ENCODE measurements at places on chromosomes 1 and 21. TPM values are rescaled to one million over a fixed set of nuclear protein-coding genes. Genes with fewer than 3 reads are reported as not detected.
A peak's percentile ranks its signal among the peaks of the same experiment; 100 is the strongest.

- no peak overlapping the region for H3K4me3 ChIP-seq
- H3K27ac ChIP-seq, result no peak overlapping the region
- no peak for DNase-seq
- no peaks in the 10 kb centered on the region for H3K4me1 ChIP-seq
- peaks cover 7% of the 10 kb centered on the region for H3K27me3 ChIP-seq
Measured at GRCh38 chr21:38591218-38591537, 92.9 kb upstream of the ERG start.

GRCh38 chr1:229192853-229193252 lies 78.1 kb upstream of the RAB4A start:
- no peaks in the 10 kb centered on the region for H3K27me3 ChIP-seq
- H3K4me1 ChIP-seq, result no peaks in the 10 kb centered on the region
- H3K36me3 ChIP-seq, result no peaks in the 10 kb centered on the region
- no peak overlapping the region for H3K4me3 ChIP-seq

DNA sequence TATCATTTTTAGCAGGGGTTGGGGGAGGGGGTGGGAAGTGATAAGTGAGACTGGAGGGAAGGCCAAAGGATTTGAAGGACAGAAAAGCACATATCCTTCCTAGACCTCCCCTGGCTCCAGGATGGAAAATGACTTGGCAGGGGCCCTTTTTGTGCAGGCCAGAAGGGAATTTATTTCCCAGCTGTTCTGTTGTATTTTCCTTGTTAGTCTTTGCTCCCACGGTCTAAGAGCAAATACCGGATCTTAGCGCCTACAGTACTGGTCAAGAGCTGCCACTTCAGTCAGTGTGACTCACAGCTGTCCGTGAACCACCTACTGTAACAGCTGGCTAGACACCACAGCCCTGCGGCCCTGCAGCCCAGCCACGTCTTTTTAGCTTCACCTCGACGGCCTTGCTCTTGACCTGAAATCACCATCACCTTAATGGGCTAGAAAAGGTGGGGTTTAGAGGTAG lies 51.0 kb upstream of the ERRFI1 start:
- DNase-seq, result peak; percentile 71
- H3K36me3 ChIP-seq, result no peaks in the 10 kb centered on the region
- H3K27me3 ChIP-seq, result no peaks in the 10 kb centered on the region
- peak overlapping the region; percentile 76 for H3K27ac ChIP-seq
- H3K4me1 ChIP-seq, result peaks cover 42% of the 10 kb centered on the region

The FCGR1A gene
- total RNA-seq, result not detected

The DPH2 gene
- total RNA-seq, result 93.2 TPM

The OLFML2B gene
- total RNA-seq, result 4.6 TPM

The RBM11 gene
- total RNA-seq, result not detected

The PCAT6 gene
- not detected for total RNA-seq

GRCh38 chr1:226092965-226093364 lies 30.4 kb downstream of the H3-3A start:
- no peaks in the 10 kb centered on the region for H3K27me3 ChIP-seq
- H3K4me1 ChIP-seq, result no peaks in the 10 kb centered on the region
- no peak overlapping the region for H3K4me3 ChIP-seq
- no peak overlapping the region for H3K27ac ChIP-seq
- DNase-seq, result no peak
- H3K36me3 ChIP-seq, result no peaks in the 10 kb centered on the region

The STPG1 gene
- total RNA-seq, result not detected

DNA sequence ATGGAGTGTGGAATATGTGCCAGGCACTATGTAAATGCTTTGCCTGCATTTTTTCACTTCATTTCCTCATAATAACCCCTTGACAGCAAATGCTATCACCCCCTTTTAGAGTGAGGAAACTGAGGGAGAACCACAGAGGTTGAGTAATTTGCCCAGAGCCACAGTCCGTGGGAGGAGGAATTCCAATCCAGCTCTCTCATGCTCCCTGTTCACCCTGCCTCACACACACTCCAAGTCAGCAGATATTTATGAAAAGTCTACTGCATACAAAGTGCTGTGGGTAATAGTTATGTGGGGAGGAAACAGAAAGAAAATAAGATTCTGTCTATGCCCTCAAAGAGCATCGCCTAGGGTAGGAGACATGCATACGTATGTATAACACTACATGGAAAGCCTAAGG lies 30.9 kb upstream of the RBM15 start:
- no peaks in the 10 kb centered on the region for H3K36me3 ChIP-seq
- peaks cover 7% of the 10 kb centered on the region for H3K4me1 ChIP-seq
- H3K27me3 ChIP-seq, result no peaks in the 10 kb centered on the region
- H3K27ac ChIP-seq, result no peak overlapping the region
- DNase-seq, result no peak

DNA sequence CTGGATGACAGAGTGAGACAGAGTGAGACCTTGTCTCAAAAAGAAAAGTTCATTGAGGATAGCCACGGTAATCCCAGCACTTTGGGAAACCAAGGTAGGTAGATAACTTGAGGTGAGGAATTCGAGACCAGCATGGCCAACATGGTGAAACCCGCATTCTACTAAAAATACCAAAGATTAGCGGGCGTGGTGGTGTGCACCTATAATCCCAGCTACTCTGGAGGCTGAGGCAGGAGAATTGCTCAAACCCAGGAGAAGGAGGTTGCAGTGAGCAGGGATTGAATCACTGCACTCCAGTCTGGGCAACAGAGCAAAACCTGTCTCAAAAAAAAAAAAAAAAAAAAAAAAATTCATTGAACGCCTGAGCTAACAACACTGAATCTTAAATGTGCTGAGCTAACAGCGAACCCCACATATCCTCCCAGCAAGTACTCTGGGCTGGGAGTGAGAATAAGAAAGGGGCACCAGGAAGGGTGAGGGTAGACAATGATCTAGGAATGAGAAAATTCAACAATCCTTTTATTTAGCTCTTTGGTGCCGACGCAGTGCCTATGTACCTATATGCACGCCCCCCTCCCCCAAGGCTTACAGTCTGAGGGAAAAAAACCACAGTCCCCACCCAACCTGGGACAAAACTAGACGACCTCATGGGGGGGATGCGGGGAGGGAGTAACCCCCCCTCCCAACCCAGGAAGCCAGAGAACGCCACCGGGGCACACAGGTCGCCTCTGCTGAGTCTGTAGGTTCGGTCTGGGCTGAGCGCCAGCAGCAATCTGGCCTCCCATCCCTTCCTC lies 1.4 kb upstream of the CACNA1S start:
- H3K4me3 ChIP-seq, result peak overlapping the region; percentile 75
- H3K27me3 ChIP-seq, result no peaks in the 10 kb centered on the region
- peak overlapping the region; percentile 56 for H3K27ac ChIP-seq
- H3K36me3 ChIP-seq, result no peaks in the 10 kb centered on the region

DNA sequence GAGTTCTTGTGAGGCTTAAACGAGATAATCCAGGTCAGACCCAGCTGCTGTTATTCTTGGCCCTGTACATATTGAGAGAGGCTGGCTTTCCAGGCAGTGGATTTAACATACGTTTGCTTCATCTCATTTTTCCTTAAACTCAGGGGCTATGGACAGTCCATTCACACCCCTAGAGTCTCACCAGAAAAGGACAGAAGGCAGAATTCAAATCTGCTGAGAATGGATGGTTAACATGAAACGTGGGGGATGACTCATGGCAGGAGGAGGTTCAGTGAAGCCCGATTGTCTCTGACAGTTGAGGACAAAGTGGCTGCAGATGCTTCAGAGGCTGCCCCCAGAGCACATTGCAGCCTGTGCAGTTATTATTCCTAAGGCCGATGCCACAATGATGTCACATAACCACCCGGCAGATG lies 39.5 kb downstream of the TGFB2 start:
- H3K4me3 ChIP-seq, result no peak overlapping the region
- H3K27ac ChIP-seq, result no peak overlapping the region
- peaks cover 14% of the 10 kb centered on the region for H3K4me1 ChIP-seq
- no peaks in the 10 kb centered on the region for H3K36me3 ChIP-seq
- no peaks in the 10 kb centered on the region for H3K27me3 ChIP-seq

- no peak overlapping the region for H3K4me3 ChIP-seq
- H3K4me1 ChIP-seq, result peaks cover 36% of the 10 kb centered on the region
- H3K27me3 ChIP-seq, result no peaks in the 10 kb centered on the region
- no peak for DNase-seq
- H3K36me3 ChIP-seq, result no peaks in the 10 kb centered on the region
- H3K27ac ChIP-seq, result no peak overlapping the region
Measured at GRCh38 chr1:54571803-54572541, 23.9 kb downstream of the ACOT11 start.

DNA sequence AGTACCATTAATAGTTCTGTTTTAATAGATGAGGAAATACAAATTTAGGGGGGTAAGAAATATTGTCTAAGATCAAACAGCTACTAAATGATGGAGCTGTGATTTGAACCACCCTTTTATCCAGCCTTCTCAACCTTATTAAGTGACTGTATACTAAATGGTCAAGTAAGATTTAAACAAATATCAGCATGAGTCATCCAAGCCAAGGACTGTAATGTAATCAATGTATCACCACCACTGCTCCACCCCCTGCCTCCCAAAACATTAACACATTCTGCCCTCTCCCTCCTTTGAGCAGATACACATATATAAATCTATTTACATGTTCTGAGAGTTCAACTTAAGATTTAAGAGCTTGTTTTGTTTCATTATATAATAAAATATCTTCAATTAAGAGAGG lies 58.9 kb downstream of the LRRC40 start:
- H3K4me1 ChIP-seq, result no peaks in the 10 kb centered on the region
- H3K27ac ChIP-seq, result no peak overlapping the region
- H3K36me3 ChIP-seq, result peaks cover 50% of the 10 kb centered on the region
- DNase-seq, result peak; percentile 9
- H3K4me3 ChIP-seq, result no peak overlapping the region
- no peaks in the 10 kb centered on the region for H3K27me3 ChIP-seq

DNA sequence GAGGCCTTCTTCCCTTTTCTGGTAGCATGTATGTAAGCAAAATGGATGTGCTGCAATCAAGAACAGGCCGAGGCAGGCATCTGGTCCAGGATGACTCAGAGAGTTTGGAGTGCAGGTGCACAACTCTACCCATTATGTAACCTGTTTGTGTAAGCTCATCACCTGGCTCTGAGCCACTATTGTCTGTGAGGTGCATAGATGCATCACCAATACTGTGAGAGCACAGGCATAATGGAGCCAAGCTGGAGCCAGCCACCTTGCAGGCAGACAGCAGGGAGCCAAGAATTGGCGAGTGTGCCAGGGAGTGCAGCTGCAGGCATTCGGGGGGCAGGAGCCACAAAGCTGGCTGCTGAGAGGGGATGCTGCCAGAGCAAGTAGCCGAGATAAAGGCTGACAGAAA lies 549.9 kb upstream of the RGS18 start:
- H3K27ac ChIP-seq, result no peak overlapping the region
- DNase-seq, result no peak
- H3K4me3 ChIP-seq, result no peak overlapping the region
- H3K4me1 ChIP-seq, result no peaks in the 10 kb centered on the region
- no peaks in the 10 kb centered on the region for H3K36me3 ChIP-seq

- H3K4me1 ChIP-seq, result peaks cover 4% of the 10 kb centered on the region
- H3K27me3 ChIP-seq, result no peaks in the 10 kb centered on the region
- no peak overlapping the region for H3K27ac ChIP-seq
- H3K4me3 ChIP-seq, result no peak overlapping the region
- H3K36me3 ChIP-seq, result no peaks in the 10 kb centered on the region
Measured at GRCh38 chr1:234633246-234634003, 23.4 kb upstream of the IRF2BP2 start.

- DNase-seq, result peak; percentile 21
- no peak overlapping the region for H3K27ac ChIP-seq
- no peak overlapping the region for H3K4me3 ChIP-seq
- H3K4me1 ChIP-seq, result peaks cover 9% of the 10 kb centered on the region
Measured at GRCh38 chr1:228076796-228077430, 5.6 kb upstream of the ARF1 start.

- H3K36me3 ChIP-seq, result no peaks in the 10 kb centered on the region
- no peak overlapping the region for H3K4me3 ChIP-seq
- no peak for DNase-seq
- no peak overlapping the region for H3K27ac ChIP-seq
Measured at GRCh38 chr21:44708213-44708865, 3.0 kb downstream of the TSPEAR start.

GRCh38 chr1:194447636-194448035 lies 1261.2 kb upstream of the B3GALT2 start:
- no peak overlapping the region for H3K4me3 ChIP-seq
- no peaks in the 10 kb centered on the region for H3K4me1 ChIP-seq
- H3K27me3 ChIP-seq, result no peaks in the 10 kb centered on the region
- DNase-seq, result no peak
- no peak overlapping the region for H3K27ac ChIP-seq

DNA sequence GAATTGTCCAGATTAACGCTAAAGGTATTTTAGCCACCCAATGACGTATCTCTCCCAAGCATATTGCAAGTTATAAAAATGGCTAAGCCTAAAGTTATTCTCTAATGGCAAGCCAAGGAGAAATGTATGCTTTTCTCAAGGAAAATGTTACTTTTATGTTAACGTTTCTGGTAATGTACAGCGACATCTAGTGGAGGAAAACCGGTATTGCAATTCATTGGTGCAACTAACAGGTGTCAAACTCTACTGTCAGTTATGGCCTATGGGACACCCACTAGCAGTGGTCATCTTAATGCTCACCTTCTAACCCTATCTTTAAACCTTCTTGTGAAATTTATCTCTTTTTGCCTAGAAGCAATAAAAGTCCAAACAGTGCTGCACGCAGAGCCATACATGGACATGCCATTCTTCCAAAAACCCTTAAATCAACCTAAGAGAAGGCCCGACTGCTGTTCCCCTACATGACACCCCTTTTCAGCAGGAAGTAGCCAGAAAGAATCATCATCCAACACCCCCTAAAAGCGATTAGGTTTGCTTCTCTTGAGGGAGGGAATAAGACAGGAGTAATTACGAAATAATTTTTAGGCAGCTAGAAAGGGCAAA lies 68.7 kb upstream of the LRIF1 start:
- no peaks in the 10 kb centered on the region for H3K36me3 ChIP-seq
- no peak overlapping the region for H3K27ac ChIP-seq
- H3K4me1 ChIP-seq, result no peaks in the 10 kb centered on the region
- no peak overlapping the region for H3K4me3 ChIP-seq
- no peaks in the 10 kb centered on the region for H3K27me3 ChIP-seq

The LCE1C gene
- total RNA-seq, result not detected

The ZNF593OS gene
- not detected for total RNA-seq

DNA sequence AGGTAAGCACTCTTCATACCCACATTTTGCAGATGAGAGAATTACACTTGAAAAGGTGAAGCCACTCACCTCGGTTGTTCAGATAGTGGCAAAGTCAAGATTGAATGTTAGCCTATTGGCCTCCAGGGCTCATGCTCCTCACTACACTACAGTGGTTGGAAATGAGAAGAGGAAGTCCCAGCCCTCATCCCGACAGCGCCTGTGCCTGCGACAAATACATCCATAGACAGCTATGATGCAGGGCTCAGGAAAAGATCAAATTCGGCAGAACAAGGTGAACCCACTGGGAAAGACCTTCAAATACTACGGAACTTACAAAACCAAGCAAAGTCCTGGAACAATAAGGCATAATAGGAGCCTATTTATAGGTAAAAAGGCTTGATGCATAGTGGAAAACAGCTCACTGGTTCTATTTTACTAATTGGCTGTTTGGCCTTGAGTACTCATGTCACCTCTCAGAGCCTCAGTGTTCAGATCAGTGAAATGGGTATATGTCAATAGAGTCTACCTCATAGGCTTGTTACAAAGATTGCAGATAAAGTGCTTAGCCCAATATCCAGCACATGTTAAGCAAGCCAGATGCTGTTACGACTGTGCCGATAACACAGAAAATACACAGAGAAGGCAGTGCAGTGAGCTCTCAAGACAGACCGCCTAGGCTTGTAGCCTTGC lies 3.5 kb downstream of the SPOCD1 start:
- no peaks in the 10 kb centered on the region for H3K36me3 ChIP-seq
- no peak overlapping the region for H3K27ac ChIP-seq
- H3K4me1 ChIP-seq, result no peaks in the 10 kb centered on the region
- DNase-seq, result no peak
